A172 (cell line): ENCODE measurements at places on chromosomes 3 and 15. TPM values are rescaled to one million over a fixed set of nuclear protein-coding genes. Genes with fewer than 3 reads are reported as not detected.

SPRED1 gene
- total RNA-seq: 9.1 and 11.3 TPM in 2 replicates

- DNase-seq: peak; percentile 23
Observed at GRCh38 chr3:14145236-14145635, 20.4 kb downstream of the TMEM43 start.

GRCh38 chr15:45657254-45657653, 22.4 kb downstream of the SQOR start:
- DNase-seq: no peak

DNA sequence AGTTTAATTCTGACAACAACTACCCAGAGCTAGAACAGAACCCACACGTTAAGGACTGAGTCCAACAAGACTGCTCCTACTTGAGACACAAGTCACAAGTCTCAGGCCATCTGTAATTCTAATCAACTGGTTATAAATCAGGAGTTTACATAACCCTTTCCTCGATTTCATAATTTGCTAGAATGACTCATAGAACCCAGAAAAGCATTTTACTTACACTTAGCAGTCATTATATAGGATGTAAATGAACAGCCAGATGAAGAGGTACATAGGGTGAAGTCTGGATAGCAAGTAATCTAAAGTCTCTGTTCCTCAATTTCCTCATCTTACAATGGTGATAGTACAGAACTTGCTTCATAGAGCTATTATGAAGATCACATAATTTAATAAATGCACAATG, 1018.2 kb downstream of the DIPK2A start:
- no peak for DNase-seq

DNA sequence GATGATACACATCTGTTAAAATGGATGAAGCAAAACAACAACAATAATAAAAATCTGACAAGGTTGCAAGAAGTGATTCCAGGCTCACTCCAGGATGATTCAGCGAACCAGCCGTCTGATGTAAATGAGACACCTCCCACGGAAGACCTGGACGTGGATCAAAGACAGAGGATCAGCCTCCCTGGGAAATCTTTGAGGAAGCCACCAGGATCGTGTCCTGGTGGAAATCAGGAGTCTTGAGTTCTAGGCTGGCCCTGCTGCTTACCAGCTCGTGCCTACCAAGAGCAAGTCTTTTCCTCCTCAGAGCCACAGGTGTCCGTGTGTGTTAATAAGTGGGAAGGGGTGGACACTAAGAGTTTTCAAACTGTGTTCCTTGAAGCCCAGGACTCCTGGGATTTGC, 15.3 kb upstream of the ADCY5 start:
- DNase-seq: no peak

GRCh38 chr3:78353231-78353630, 1313.3 kb downstream of the ROBO2 start:
- DNase-seq: no peak

- peak; percentile 85 for DNase-seq
Observed at GRCh38 chr3:48898383-48899234, at the start of gene SLC25A20. Gene SLC25A20, minus strand, starts transcription at chr3:48898882. Its CDS starts 88 bp downstream, at chr3:48898794.

OXTR gene
- total RNA-seq: 115 and 124 TPM in 2 replicates

ZBTB47 gene
- 16.7 and 17.9 TPM in 2 replicates for total RNA-seq

- DNase-seq: no peak
Observed at GRCh38 chr15:83558146-83558545, 95.8 kb upstream of the ADAMTSL3 start.

UQCC5 gene
- total RNA-seq: 17.1 and 47.0 TPM in 2 replicates

DNA sequence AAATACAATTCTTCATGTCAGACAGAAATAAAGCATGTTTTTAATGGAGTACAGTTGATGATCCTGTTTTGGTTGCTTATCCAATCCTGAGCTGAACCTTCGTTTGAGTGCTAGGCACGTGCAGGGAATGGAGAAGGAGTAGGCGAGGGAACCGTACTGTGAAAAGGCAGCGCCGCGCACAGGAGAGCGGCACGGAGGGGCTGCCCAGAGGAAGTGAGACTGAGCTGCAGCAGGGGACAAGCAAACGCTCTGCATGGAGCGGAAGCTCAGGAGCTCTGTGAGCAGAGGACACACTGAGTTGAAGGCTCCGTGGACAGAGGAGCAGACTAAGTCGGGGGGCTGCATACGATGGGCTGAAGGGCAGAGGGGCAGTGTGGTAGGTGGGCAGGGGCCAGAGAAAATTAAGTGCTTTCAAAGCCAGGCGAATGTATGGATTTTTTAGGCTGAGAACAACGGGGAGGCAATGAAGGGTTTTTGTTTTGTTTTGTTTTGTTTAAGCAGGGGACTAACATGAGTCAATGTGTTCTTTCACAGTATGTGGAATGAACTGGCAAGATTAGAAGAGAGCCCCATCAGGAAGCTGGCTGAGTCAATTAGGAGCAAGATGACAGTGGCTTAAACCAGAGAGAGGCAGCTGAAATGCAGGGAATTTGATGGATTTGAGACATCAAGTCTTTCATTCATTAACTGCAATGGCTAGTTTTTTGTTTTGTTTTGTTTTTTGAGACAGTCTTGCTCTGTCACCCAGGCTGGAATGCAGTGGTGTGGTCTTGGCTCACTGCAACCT, 23.8 kb upstream of the TM2D3 start:
- DNase-seq: peak; percentile 78

MESP1 gene
- total RNA-seq: 0.89 and 1.5 TPM in 2 replicates

GRCh38 chr3:189690237-189690636, 59.0 kb downstream of the TP63 start:
- no peak for DNase-seq

GOLGA8G gene
- total RNA-seq: not detected in 2 replicates

PLCB2 gene
- total RNA-seq: not detected in 2 replicates

- no peak for DNase-seq
Observed at GRCh38 chr3:14523792-14524191, 16.4 kb downstream of the GRIP2 start.

GRCh38 chr15:43876872-43877271, 50.1 kb downstream of the WDR76 start:
- DNase-seq: no peak

DNA sequence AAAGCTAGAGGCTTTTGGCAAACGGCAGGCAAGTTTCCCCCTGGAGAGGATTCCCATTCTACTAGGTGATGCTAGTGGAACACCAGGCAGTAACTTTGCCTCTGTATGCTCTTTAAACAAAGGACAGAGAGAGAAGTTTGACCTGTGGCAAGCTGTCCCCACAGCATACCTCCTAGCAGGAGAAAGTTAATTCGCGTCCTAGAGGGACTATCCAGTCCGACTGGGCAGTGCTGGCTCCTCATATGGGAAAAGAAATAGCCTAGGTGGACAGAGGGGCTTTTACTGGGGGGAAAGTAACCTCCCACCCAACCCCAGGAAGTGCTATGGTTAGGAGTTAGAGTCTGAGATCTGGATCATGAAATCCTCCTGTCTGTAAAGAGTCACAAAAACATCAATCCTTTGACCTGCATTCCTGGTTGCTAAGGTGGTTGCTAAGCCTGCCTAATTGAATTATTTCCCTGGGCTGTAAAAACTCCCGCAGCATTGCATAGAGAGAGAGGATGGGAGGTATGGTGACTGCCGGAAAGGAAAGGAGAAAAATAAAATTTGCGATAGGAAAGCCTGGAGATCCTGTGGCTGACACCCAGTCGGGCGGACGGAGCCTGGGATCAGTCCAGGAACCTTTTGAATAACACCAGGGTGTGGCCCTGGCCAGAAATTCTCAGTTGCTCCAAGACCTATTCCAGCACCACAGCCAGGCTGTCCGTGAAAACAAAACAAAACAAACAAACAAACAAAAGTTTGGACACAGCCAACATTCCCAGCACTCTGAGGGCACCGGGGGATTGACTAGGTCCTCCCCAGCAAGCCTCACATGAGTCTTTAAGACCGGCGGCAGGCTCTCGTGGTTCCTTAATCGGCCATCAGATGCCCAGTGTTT, 67.7 kb upstream of the ATP11B start:
- no peak for DNase-seq

DNA sequence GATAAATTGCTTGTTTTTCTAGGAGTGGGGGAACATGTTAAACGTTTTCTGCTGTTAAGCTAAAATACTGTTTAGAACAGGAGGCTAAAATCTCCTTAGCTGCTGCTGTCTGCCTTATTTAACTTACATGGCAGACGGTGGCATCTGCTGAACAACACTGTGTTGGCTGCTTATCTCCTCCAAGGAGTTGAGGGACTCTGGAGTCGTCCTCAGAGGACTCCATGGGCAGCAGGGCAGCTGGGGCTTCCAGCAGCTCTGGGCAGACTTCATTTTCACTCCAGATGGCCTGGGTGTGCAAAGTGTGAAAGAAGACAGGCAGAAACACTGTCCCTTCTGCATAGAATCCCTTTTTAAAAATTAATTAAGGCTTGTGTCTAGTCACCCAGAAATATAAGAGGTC, 52.9 kb upstream of the NUDT16 start:
- DNase-seq: no peak

SMCO1 gene
- total RNA-seq: not detected in 2 replicates

TGM4 gene
- total RNA-seq: 0.10 and 0.65 TPM in 2 replicates

- no peak for DNase-seq
Observed at GRCh38 chr3:94912656-94913055, 849.8 kb downstream of the NSUN3 start.

DNA sequence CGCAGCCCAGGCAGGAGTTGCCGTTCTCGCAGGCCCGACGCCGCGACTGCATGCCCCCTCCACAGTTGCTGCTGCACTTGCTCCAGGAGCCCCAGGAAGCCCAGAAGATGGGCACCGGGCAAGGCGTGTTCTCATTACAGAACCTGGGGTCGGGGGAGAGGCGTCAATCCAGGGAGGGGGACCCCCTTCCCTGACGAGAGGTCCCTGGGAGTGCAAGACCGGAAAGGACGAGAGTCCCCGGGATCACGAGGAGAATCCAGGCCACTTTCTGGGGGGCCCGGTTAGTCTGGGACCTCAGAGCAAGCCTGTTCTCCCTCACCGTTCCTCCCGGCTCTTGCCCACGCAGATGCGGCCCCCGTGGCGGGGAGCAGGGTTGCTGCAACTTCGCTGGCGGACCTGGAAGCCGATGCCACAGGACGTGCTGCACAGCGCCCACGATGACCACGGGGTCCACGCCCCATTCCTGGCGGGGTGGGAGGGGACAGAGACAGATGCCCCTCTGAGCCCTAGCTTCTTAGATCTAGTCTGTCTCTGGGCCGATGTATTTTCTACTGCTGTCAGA, 113.9 kb downstream of the SEMA5B start:
- no peak for DNase-seq

- no peak for DNase-seq
Observed at GRCh38 chr15:82986442-82986780, 401 bp downstream of the RAMAC start.

GRCh38 chr3:45277636-45278035, 51.5 kb upstream of the TMEM158 start:
- DNase-seq: no peak

- no peak for DNase-seq
Observed at GRCh38 chr3:128486681-128487537, 6.1 kb downstream of the GATA2 start.

- DNase-seq: peak; percentile 31
Observed at GRCh38 chr3:177824190-177824786, 627.0 kb upstream of the TBL1XR1 start.

FBXO40 gene
- 0.09 TPM in 1 of 2 replicates, not detected in the other for total RNA-seq

DNA sequence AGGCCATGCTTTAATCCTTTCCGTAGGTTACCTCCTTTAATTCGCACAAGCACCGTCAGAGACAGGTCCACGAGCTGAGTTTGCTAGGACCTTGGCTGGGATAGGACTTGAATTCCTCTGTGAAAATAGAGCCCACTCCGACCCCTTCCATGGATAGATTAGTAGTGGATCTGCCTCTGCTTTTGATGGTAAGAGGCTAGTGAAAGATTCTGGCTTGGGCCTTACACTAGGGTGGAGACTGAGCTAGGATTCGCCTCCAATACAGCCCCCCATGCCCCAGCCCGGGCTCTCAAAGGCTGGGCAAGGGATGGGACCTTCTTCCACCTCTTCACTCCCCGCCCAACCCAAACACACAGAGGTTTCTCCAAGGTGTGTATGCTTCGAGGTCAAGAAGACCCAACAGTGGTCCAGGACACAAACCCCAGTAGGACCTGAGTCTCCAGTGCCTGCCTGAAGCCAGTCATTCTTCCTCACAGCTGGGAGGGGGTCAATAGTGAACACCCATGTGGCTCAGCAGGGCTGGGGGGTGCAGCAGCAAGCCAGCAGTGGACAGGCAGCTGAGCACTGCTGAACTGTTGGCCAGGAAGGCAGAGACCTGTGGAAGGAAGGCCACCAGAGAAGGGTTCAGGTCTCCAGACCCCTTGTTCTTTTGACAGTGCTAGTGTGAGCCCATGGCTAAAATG, 75.7 kb downstream of the SPSB4 start:
- DNase-seq: no peak

GRCh38 chr3:184553385-184553784, 8.2 kb upstream of the EPHB3 start:
- no peak for DNase-seq

- DNase-seq: no peak
Observed at GRCh38 chr15:39937696-39938095, 3.8 kb downstream of the EIF2AK4 start.

POU1F1 gene
- not detected in 2 replicates for total RNA-seq

- DNase-seq: no peak
Observed at GRCh38 chr3:88105325-88105724, 44.4 kb upstream of the C3orf38 start.

DNA sequence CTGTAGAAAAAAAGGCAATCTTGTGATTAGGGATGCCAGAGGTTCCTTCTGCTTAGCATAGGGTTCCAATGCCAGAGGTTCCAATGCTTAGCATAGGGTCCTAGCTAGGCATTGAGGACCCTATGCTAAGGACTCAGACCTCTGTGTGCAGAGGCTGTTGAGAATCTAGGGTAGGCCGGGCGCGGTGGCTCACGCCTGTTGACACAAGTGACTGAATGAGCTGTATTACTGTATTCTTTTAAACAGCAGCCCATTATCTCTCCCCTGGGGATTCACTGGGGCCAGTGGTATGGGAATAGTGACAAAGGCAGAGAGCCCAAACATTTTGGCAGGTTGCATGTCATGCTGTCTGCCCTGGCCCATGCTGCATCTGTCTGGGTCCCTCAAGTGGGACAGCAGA, 16.2 kb downstream of the PAK6 start:
- no peak for DNase-seq

DNA sequence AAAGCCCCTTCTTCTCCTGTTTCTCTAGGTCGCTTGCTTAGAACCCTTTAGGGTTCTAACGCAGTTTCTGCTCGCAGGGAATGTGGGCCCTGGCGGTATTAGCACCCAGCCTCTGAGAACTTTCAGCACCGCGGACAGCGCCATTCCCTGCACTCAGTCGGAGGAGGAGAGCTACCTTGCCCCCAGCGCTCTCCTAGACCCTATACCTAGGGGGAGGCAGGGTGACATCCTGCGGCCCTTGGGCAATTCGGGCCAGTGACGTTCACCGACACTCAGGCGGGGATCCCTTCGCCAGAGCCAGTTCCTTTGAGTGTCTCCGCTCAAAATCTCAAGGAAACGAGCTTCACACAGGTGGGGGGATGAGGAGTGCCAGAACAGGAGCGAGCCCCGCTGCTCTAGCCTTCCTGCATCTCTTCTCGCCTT, 1.3 kb downstream of the SLC7A14 start:
- peak; percentile 45 for DNase-seq

VILL gene
- 0.07 and 1.7 TPM in 2 replicates for total RNA-seq

GUCA1C gene
- not detected in 2 replicates for total RNA-seq

HOMER2 gene
- total RNA-seq: 26.7 and 34.1 TPM in 2 replicates
